ENCODE measurements at places on chromosomes 16 and 17.

GRCh38 chr16:58299757-58300349 lies 5.0 kb upstream of the PRSS54 start:
- DNase-seq: no peak

DNA sequence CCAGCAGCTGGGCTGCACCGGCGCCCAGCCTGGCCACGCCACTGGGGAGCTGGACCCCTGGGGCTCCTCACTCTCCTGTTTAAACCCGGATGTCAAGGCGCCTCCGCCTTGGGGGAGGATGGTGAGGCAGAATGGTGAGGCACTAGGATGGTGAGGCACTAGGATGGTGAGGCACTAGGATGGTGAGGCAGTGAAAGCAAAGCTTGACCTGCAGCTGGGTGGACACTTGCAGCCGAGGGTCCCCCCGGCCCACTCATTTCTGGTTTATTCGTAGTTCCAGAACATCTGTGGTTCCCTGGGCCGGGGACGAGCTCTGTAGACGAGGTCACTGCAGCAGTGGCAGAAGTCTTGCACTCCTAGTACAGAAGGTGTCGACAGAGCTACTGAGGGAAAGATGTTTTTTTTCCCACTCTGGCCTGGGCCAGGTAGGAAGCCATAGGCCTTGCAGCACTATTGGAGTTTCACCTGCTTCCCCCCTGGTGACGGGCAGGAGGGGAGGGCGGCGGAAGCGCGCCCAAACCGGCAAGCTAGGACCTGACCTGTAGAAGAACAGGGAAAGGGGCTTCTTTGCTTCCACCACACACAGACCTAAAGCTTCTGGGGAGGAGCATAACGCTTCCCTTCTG lies 1.1 kb upstream of the HNF1B start:
- no peak for DNase-seq

DNA sequence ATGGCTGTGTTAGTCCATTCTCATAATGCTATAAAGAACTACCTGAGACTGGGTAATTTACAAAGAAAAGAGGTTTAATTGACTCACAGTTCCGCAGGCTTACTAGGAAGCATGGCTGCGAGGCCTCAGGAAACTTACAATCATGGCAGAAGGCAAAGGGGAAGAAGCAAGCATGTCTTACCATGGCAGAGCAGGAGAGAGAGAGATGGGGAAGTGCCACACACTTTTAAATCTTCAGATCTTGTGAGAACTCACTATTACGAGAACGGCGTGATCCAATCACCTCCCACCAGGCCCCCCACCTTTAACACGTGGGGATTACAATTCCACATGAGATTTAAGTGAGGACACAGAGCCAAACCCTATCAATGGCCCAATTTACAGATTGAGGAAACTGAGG lies 96.5 kb downstream of the SDK2 start:
- no peak for DNase-seq

- no peak for DNase-seq
Measured at GRCh38 chr17:21174186-21174585, 39.8 kb downstream of the TMEM11 start.

- DNase-seq: no peak
Measured at GRCh38 chr17:7574176-7574953, 5.1 kb upstream of the CD68 start.

DNA sequence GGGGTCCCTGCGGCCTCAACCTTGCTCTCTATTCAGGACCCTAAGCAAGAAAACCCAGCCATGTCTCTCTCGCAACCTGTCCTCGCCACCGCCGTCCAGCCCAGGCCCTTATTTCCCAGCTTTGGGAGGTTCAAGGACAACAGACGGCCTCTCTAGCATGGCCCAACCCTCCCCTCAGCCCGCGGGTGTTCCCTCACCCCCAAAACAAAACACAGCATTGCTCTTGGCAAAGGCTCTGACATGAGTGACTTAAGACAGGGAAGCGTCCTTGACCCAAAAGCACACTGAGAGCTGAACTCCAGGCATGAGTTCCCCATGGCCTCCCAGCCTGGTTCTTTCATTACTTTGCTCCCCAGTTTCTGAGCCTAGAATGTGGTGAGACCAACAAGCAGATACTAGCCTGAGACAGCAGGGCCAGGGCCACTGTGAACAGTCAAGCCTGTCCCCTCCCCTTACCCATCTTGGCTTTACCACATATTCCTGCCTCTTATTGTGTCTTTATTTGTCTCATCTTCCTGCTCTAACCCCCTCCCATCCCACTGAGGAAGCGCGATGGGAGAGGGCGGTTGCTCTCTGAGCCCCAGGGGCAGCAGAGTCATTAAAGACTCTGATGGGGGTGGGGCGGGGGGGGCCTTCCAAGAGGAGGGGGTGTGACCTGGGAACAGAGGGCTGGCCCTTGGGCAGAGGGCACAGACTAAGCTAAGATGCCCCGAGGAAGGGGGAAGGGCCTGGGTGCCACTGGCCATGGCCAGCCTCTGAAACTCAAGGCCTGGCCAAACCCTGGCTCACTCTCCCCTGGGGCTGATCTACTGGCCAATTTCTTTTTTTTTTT lies 11.8 kb downstream of the SREBF1 start:
- DNase-seq: no peak

DNA sequence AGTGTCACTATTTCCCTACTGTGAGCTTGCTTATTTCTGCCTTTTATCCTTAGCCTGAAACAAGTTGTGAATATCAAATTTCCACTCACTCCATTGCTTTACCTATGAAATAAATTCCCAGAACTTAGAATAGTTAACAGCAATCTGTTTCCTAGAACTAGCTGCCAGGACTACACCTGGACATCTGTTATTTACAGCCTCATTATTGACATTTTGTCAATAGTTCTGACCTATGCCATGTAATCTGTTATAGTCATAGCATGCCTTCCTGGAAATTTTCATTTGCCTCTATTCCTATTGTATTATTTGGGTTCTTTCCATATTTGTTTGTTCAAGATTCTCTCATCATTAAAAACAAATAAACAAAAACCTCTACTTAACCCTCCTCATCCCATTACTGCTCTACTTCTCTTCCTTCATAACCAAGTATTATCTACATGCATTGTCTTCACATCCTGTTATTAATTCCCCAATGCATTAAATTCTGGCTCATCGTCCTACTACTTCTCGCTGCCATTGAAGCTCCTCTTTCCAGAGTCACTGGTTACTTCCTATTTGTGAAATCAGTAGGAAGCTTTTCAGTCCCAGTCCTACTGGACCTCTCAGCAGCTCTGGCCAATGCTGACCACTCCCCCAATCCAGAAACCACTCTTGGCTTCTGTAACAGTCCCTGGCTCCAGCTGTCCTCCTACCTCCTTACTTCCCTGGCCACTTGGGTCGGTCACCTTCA lies 55.3 kb downstream of the PIGL start:
- DNase-seq: no peak

GRCh38 chr17:596287-596686 lies 118.4 kb downstream of the VPS53 start:
- no peak for DNase-seq

GRCh38 chr17:63491977-63492618 lies 15.2 kb downstream of the ACE start:
- no peak for DNase-seq

DNA sequence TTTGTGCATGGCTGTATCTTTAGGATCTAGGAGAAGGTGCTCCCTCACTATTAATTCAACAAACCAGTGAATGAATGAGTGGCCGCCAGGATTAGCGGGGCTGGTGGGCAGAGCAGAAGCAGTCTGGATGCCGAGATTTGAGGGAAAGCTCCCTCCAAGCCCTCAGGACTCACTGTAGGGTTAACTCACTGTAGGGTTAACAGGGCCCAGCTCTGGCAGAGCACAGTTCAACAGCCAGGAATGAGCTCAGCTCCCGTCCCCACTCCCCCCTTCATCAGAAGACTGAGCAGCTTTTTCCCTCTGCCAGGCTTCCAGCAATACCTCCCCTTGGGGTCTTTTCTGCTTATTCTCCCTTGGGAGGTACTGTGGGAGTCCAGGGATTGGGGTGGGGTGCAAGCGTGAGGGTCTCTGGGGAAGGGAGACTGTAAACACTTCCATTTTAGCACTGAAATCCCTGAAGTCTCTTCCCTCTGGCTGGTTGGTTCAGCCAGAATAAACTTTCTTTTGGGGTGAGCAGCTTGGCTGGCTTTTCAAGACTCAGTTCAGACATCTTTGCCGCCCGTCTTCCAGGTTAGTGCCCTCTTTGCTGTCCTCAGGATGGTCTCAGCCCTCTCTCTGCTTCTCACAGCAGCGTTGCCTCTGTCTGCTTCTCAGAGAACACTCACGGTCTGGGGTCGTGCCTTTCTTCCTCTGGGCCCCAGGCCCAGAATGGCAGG lies 53.7 kb upstream of the WSB1 start:
- DNase-seq: no peak

DNA sequence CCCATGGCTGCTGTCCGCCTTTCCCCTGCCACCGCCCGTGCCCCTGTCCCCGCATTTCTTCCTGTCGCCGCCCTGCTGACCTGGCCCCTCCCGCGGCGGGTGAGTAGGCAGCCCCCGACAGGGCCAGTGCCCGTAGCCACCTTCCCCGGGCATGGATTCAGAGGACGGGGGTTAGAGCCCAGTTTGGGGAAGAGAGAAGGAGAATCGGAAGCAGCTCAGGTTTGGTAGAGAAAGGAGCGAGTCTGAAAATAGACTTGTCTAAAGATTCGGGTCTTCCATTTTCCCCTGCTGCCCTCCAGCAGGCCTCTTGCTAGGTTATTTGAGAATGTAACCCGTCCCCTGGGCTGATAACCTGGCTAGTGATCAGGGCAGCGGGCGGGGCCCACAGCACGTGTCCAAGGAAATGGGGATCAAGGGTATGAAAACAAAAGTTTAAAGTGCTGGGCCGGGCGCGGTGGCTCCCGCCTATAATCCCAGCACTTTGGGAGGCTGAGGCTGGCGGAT lies 7.9 kb upstream of the CLDN9 start:
- no peak for DNase-seq

GRCh38 chr16:60151987-60152386 lies 1417.9 kb upstream of the GOT2 start:
- no peak for DNase-seq

DNA sequence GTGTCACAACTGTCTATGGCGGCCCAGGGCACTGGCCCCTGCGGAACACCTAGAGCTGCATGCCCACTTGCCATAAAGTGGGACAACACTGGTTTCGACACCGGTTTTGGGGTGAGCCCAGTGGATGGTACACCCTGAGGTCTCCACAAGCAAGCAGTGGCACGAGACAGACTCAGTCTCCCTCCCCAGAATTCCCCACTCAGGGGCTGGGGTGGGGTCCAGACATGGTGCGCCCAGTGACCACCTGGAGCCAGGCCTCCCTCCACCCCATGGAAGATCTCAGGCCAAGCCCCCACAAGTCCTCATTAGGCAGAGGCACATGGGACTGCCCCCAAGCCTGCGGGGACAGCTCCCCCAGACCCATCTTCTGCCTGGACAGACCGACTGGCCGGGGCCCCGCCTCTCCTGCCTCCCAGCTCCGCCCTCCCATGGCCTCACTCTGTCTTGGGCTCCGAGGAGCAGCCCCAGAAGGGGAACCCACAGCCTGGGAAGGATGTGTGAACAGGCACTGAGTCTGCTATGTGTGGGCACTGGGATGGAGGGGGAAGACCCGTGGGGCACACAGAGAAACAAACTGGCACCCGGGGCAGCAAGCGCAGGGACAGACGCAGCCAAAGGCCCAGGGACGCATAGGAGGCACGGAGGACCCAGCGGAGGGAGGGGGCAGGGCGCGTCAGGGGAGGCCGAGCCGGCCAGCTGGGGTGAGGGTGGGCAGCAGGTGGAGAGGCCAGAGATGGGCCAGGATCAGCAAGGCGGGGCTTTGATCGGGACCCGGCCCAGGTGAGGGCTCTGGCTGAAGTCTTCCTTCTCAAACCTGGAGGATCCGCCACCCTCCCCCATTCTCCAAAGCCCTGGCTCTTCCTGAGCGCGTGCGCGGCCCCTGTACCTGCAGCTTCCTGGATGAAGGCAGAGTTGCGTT lies 2.8 kb downstream of the TEPSIN start:
- no peak for DNase-seq

GRCh38 chr17:205148-205669 lies 23.8 kb upstream of the DOC2B start:
- DNase-seq: no peak

DNA sequence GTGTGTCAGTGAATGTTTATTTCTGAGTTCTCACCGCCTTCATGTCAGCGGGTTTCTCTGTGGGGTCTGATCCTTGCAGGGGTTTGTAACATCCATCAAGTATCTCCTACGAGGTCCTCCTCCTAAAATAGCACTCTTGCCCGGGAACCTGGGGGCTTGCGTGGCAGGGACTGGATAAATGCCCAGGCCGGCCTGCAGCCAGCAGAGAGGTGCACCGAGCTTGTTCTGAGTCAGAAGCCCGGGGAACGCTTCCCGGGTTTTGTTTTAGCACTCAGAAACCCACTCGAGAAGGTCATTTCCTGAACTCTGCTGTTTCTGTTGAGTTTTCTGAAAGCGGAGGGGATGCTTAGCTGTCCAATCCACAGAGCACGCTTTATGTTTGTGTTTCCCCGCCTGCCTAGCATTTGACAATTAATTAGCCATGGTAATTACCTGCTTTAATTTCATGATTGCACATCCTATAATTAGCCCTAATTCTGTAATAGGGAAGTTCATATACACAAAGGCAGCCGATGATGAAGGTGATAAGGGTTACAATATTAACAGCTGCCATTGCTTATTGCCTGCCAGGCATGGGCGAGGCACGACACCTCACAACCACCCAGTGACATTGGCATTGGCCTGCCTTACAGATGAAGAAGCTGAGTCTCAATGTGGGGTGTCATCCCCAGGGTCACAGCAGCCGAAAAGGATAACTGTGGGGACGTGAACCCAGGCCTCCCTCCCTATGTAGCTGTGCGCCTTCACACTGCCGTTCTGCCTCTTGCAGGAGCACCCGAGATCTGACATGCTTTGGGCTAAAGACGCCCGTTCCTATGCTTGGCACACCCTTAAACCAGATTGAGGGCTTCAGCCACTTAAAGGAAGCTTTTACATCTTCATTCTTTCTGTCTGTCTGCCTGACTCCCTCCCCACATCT lies 333.1 kb downstream of the CPPED1 start:
- no peak for DNase-seq

- no peak for DNase-seq
Measured at GRCh38 chr17:71208111-71208704, 912.6 kb upstream of the SOX9 start.

GRCh38 chr16:70778901-70779309 lies 22.1 kb downstream of the VAC14 start:
- no peak for DNase-seq

DNA sequence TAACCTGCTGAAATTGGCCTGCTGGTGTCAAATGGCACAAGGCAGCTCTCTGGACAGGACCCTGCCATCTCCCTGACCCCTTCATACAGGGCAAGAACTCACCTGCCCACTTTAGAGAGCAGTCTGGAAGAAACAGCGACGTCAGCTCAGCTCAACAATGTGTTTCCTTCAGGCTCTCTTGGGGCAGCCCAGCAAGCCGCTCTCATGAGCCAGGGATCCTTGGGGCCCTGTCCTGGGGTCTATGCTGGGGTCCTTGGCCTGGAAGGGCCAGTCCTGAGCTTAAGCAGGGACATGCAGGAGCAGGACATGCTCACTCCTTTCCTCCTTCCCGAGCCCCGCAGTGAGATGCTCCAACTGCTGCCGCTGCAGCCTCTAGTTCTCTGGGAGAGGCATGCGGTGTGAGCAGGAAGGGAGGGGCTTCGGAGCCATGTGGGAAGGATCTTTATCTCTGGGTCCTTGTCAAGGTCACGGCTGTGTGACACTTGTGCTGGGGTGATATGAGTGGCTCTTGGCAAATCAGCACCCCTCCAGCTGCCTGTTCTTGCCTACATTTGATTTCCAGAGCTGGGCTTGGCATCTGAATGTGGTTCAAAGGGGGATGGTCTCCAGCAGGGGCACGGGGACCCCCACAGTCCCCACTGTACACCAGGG lies 3.4 kb downstream of the C1QTNF1 start:
- DNase-seq: no peak
